Fibroblast of skin of right quadriceps (primary cell): ENCODE measurements at places on chromosomes 2 and 18.

DNA sequence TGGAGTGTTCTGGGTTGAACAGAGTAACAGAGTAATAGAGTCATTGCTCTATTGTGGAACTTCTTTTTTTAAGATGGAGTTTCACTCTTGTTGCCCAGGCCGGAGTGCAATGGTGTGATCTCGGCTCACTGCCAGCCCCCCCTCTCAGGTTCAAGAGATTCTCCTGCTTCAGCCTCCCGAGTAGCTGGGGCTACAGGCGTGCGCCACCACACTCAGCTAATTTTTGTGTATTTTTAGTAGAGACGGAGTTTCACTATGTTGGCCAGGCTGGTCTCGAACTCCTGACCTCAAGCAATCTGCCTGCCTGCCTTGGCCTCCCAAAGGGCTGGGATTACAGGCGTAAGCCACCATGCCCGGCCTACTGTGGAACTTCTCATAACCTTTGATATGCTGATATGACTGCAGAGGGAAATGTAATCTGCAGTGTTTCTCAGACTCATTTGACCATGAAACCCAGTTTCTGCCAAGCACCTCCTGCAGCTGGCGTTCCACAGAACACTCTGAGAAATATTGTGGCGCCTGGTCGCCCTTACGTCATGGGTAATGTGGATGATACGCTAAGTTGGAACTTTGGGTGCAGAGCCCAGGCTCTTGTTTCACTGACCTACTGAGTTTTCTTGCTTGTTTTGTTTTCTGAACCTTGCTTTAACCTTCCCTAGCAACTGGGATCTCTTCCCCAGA is 213.8 kb downstream of the BCL2 start:
- DNase-seq = no peak

DNA sequence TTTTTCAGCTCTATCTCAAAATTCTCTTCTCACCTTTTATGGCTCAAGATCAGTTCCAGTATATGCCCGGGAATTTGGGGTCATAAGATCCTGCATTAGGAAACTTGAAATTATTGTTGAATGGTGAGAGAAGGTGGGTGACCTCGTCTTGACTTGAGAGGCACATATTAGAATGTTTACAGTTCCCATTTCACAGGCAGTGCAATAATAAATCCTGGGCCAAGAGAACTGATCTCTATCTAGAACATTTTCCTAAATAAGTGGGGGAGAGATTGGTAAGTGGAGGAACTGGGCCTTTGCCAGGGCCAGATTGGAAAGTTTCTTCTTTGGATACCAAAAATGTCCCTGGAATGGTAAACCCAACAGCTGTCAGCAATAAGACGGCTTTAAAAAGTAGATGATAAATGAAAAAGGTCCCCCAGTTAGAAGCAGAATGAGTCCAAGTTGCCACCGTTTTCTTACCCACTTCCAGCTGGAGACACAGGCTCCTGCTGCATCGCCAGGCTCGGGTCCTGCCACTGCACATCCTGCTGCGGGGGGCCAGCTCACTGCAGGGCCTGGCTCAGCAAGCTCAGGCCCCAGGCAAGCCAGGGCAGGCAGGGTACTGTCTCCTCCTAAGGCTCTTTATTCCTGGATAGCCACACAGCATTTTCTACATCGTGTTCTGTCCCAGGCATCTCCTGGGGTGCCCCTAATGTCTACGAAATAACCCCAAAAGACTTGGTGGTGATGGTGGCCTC is 126.4 kb upstream of the EPAS1 start:
- no peak for DNase-seq

DNA sequence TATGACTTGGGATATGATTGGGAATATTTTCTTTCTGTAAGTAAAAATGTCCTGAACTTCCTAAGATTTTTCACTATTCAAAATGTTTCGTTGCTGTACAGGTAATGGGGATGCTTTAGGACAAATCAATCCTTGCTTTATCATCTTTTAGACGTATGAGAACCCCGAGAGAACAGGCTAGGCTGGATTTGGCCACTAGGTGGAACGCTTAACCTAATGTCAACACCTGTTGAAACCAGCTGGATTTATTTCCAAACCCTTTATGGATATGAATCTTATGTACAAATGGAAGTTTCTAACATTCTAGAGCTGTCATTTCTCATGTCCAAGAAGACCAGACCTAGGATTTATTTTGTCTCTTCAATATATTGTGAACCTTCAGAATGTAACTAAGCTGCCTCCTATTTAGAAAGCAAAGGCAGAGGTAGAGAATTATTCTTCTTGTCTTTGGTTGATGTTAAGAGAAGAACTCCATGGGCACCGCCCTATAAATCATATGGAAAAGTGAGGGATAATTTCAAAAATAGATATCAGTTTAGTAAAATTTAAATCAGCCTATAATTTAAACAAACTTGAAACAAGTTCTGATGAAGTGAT is 96.7 kb downstream of the PMAIP1 start:
- DNase-seq = peak; percentile 58

- DNase-seq = peak; percentile 5
Observed at GRCh38 chr18:46622999-46623398, 34.0 kb downstream of the LOXHD1 start.

GRCh38 chr2:237898057-237898414 is 38.6 kb downstream of the RAMP1 start:
- DNase-seq = no peak

- DNase-seq = no peak
Observed at GRCh38 chr18:29226213-29226612, 1049.3 kb upstream of the CDH2 start.

- DNase-seq = peak; percentile 12
Observed at GRCh38 chr2:145715601-145716000, 1195.7 kb upstream of the ZEB2 start.

DNA sequence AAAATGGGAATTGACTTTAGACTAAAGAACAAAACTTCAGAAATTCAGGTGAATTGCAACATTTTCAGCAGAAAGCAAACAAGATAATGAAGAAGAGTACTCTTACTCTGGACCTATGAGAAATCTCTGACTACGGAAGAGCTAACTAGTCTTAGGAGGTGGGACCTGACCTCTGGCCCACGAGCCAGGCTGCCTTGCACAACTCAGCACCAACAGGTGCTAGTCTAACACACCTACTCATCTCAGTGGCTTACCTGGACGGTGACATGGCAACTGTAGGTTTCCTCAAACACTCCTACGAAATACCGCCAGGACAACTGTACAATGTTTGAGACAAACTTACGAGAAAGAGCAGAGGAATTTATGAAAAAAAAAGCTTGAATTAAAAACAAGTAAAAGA is 3.1 kb upstream of the DSC3 start:
- no peak for DNase-seq

GRCh38 chr2:196743165-196743564 is 56.3 kb downstream of the GTF3C3 start:
- no peak for DNase-seq

- DNase-seq = peak; percentile 65
Observed at GRCh38 chr2:28287256-28287915, 105.3 kb upstream of the FOSL2 start.

GRCh38 chr2:231667496-231667895 is 40.8 kb upstream of the PTMA start:
- DNase-seq = no peak

- DNase-seq = no peak
Observed at GRCh38 chr2:208392300-208392699, 14.3 kb upstream of the PTH2R start.

GRCh38 chr18:62987859-62988258 is 272.5 kb downstream of the PHLPP1 start:
- no peak for DNase-seq

DNA sequence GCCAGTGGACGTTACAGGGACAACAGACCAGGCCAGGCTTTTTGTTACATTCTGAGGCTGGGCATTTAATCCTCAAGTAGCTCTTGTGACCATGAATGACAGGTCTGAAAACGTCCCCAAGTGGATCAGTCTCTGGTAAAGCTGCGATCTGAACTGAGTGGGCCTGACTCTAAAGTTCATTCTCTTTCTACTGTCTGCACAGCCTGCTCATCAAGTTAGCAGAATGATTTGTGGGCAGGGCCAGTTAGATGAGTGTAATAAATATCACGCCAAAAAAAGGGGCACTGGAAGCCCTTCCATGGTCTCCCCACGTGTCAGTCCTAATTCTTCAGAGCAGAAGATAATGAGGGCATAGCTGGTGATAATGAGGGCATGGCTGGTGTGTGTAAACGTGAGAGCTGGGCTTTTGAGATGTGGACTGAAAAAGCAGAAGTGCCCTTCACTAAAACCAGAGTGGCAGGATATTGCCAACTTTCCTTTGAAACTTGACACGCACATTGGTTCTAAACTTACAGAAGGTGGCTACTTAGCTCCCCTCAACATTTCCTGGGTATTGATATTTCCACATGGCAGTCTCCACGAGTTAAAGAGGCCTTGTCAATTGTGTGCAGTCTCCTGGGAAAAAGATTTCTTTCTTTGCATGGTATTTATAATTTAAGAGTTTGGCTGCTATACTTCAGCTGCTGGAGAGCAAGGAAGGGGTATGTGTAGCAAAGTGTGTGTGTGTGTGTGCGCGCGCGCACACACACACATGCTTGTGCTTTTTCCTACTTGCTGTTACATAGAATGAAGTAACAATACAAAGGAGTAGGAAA is 72.7 kb upstream of the LYPD6B start:
- no peak for DNase-seq
